Spinal cord (tissue), 10 donors: ENCODE measurements at places on chromosomes 1 and 21. TPM values are rescaled to one million over a fixed set of nuclear protein-coding genes. Genes with fewer than 3 reads are reported as not detected.

Gene PADI2
- total RNA-seq, result 8.7 TPM

DNA sequence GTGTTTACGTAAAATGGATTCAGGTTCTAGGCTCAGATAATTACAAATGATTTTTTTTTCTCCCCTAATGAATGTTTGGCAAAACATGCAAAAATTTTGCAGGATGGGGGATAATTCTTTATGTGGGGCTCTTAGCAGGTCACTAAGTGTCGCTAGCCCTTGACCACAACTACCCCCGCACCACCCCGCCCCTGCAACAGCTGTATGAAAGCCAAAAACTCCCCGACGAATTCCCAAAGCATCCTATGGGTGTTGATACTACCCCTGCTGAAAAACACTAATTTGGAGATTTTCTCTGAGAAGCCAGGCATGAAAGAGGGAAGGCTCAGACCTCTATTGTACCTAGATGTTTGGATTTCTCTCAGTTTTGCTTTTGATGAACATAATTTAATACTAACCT is 243.0 kb downstream of the TRABD2B start:
- no peak overlapping the region for H3K4me3 ChIP-seq
- H3K4me1 ChIP-seq, result peaks cover 19% of the 10 kb centered on the region
- no peaks in the 10 kb centered on the region for H3K27me3 ChIP-seq

Gene REG4
- not detected for total RNA-seq

GRCh38 chr1:20601129-20601825 is 12.4 kb downstream of the CDA start:
- no peaks in the 10 kb centered on the region for H3K4me1 ChIP-seq
- H3K27ac ChIP-seq, result no peak overlapping the region
- no peak for DNase-seq
- H3K27me3 ChIP-seq, result no peaks in the 10 kb centered on the region

- peaks cover 4% of the 10 kb centered on the region for H3K4me1 ChIP-seq
- H3K27me3 ChIP-seq, result peaks cover 5% of the 10 kb centered on the region
- no peak overlapping the region for H3K27ac ChIP-seq
- H3K36me3 ChIP-seq, result no peaks in the 10 kb centered on the region
Measured at GRCh38 chr1:176558561-176558960, 95.6 kb downstream of the PAPPA2 start.

Gene UBASH3A
- total RNA-seq, result 0.06 TPM

Gene ZBED6
- total RNA-seq, result 17.7 TPM

- no peak overlapping the region for H3K4me3 ChIP-seq
- DNase-seq, result no peak
- no peaks in the 10 kb centered on the region for H3K36me3 ChIP-seq
- H3K27me3 ChIP-seq, result no peaks in the 10 kb centered on the region
Measured at GRCh38 chr1:234911787-234912186, 216.8 kb downstream of the TOMM20 start.

Gene TMPRSS15
- total RNA-seq, result 0.61 TPM

GRCh38 chr21:43292866-43293142 is 124.0 kb downstream of the CRYAA start:
- no peak overlapping the region for H3K27ac ChIP-seq
- peaks cover 31% of the 10 kb centered on the region for H3K4me1 ChIP-seq
- H3K27me3 ChIP-seq, result no peaks in the 10 kb centered on the region
- H3K36me3 ChIP-seq, result no peaks in the 10 kb centered on the region
- no peak for DNase-seq

DNA sequence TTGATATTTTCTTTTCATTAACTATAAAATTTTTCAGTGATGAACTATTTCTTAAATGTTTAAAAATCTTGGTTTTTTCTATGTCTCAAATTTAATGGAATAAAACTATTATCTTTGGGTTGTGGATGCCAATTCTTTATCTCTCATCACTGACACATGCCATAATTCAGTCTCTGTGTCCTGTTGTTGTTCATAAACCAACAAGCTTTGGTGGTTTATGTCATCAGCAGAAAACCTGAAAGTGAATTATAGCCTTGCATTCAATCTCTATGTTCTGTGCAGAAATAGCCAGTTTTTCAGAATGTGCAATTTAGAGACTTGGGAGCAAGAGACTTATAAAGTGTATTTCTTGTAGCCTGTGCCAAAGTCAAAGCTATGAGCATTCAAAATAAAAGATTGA is 462.6 kb upstream of the ADGRL4 start:
- H3K4me1 ChIP-seq, result no peaks in the 10 kb centered on the region
- no peaks in the 10 kb centered on the region for H3K36me3 ChIP-seq
- no peak overlapping the region for H3K27ac ChIP-seq
- H3K27me3 ChIP-seq, result no peaks in the 10 kb centered on the region
- H3K4me3 ChIP-seq, result no peak overlapping the region
- peak; percentile 14 for DNase-seq

Gene SELL
- 15.9 TPM for total RNA-seq

Gene RPE65
- 4.0 TPM for total RNA-seq

DNA sequence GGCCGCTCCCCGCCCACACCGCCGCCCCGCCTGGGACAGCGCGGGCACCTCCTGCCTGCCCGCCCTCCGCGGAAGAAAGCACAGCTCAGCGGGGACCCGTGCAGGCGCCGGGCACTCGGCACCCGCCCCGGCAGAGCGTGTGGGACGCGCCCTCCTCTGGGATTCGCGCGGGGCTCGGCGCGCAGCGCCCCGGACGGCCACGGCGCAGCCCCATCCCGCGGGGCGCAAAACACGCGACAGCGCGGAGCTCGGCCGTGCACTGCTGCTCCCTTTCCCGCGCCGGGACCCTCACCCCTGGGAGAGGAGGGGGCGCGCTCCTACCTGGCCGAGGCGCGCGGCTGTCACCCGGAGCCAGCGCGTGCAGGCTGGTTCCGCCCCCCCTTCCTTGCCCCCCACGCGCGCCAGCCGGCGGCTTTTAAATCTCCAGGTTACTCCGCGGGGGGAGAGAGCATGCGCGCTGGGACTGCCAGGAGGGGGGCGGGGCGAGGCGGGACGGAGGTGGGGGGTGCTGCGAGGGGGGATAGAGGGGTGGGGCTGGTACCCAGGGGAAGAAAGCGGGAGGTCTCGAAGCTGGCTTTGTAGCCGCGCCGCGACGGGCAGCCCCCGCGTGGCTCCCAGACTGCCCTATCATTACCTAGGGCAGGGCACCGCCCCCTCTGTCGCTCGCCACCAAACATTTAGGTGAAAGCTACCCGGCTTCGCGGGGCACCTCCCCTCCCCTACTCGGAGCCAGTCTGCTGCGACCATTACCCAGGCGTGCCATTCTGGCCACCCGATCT is at the start of gene SLC45A3:
TSS of gene SLC45A3 (minus strand) at position 437 of the 779 bp plus-strand sequence. CDS start 15,853 bp downstream, outside the sequence.
- peaks cover 23% of the 10 kb centered on the region for H3K4me1 ChIP-seq
- peaks cover 6% of the 10 kb centered on the region for H3K27me3 ChIP-seq
- DNase-seq, result no peak
- H3K27ac ChIP-seq, result no peak within 1 kb of the TSS
- H3K36me3 ChIP-seq, result no peaks in the 10 kb centered on the region

Gene CENPF
- 46.6 TPM for total RNA-seq

Gene CLCNKB
- 0.40 TPM for total RNA-seq

GRCh38 chr1:17108360-17108759 is 10.9 kb downstream of the PADI2 start:
- H3K4me1 ChIP-seq, result peaks cover 17% of the 10 kb centered on the region
- no peak overlapping the region for H3K4me3 ChIP-seq
- no peaks in the 10 kb centered on the region for H3K27me3 ChIP-seq
- DNase-seq, result no peak

- H3K4me3 ChIP-seq, result peak overlapping the region; percentile 10
- H3K4me1 ChIP-seq, result peaks cover 4% of the 10 kb centered on the region
- peak; percentile 85 for DNase-seq
Measured at GRCh38 chr1:23184212-23184934, 15.7 kb upstream of the LUZP1 start.

Gene BARHL2
- 0.44 TPM for total RNA-seq

GRCh38 chr1:27391511-27392095 is 819 bp upstream of the GPR3 start:
- H3K36me3 ChIP-seq, result peaks cover 10% of the 10 kb centered on the region
- no peak for DNase-seq
- peak overlapping the region; percentile 62 for H3K4me3 ChIP-seq
- no peaks in the 10 kb centered on the region for H3K27me3 ChIP-seq
- peak overlapping the region; percentile 64 for H3K27ac ChIP-seq
- peaks cover 36% of the 10 kb centered on the region for H3K4me1 ChIP-seq

GRCh38 chr1:94677714-94678113 is 136.2 kb upstream of the F3 start:
- no peak overlapping the region for H3K4me3 ChIP-seq
- no peaks in the 10 kb centered on the region for H3K36me3 ChIP-seq
- no peaks in the 10 kb centered on the region for H3K27me3 ChIP-seq

DNA sequence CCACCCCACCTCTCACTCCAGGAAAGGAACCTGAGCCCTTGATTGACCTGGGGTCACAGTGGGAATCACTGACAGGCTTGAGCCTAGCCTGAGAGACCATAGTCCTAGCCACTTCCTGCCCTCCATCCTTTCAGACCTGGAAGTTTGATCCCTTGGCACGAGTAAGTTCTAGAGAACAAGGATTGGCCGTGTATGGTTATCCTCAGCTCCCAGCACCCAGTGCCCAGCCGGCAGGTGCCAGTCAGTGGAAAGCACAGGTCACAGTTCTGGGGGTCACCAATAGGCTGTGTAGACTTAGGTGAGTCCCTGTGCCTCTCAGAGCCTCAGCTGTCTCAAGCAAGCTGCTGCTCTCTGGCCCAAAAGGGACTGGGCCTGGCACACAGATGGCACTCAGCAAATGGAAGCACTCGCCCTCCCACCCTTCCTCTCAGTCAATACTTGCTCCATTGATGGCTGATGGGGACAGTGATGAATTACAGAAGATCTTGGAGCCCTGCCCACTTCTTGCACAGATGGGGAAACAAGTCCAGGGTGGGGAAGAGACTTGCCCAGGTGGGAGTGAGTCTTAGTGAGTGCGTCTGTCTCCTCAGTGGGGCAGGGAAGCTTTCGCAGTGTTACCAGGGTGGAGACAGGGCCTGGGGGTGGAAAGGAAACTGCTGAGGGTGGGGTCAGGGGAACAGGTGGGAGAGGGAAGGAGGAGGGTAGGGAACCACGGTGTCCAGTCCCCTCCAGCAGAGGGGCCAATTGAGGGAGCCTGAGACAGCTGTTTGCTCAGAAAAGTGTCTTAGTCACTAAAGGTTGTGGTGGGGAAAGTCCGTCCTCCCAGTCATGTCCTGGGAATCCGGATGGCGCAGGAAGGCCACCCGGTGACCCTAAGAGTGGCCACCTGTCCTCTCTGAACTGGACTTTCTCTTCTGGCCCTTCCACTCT is 2.6 kb upstream of the KCNQ4 start:
- no peak overlapping the region for H3K4me3 ChIP-seq
- peaks cover 10% of the 10 kb centered on the region for H3K27me3 ChIP-seq
- H3K36me3 ChIP-seq, result peaks cover 12% of the 10 kb centered on the region
- H3K4me1 ChIP-seq, result peaks cover 33% of the 10 kb centered on the region
- H3K27ac ChIP-seq, result no peak overlapping the region

Gene CCDC185
- total RNA-seq, result 0.10 TPM

DNA sequence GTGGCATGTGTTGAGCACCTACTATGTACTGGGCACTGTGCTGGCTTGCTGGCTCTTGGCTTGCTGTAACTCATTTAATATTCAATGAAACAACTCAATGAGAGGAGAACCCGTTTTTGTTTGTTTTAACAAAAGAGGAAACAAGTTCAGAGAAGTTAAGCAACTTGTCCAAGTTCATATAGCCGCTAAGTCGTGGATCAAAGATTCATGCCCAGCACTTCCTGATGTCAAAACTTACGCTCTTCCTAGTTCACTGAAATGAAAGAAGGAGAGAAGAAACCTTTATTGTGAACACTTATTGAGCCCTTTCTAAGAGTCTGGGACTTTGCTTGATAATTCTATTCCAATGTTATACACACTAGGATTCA is 475.9 kb downstream of the PTPRU start:
- peaks cover 24% of the 10 kb centered on the region for H3K4me1 ChIP-seq
- no peaks in the 10 kb centered on the region for H3K27me3 ChIP-seq
- H3K36me3 ChIP-seq, result no peaks in the 10 kb centered on the region
- no peak overlapping the region for H3K27ac ChIP-seq

DNA sequence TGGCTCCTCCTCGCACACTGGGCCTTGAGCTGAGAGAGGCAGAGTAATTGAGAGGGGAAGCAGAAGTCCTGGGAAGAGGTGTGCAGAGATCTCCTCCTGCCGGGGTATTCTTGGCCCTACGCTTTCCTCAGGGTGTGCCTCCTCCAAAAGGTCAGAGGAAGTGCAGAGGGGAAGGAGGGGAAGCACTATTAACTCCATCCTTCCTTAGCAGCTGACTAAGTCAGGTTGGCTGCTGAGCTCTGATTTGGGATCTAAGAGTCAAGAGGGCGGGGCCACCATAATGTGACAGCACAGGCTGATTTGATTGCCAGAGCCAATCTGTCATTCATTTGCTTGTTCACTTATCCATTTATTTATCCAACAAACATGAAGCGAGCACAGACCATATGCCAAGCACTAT is 12.3 kb downstream of the ATP2B4 start:
- no peak overlapping the region for H3K4me3 ChIP-seq
- peaks cover 38% of the 10 kb centered on the region for H3K4me1 ChIP-seq
- H3K36me3 ChIP-seq, result no peaks in the 10 kb centered on the region
- no peaks in the 10 kb centered on the region for H3K27me3 ChIP-seq
- DNase-seq, result no peak

DNA sequence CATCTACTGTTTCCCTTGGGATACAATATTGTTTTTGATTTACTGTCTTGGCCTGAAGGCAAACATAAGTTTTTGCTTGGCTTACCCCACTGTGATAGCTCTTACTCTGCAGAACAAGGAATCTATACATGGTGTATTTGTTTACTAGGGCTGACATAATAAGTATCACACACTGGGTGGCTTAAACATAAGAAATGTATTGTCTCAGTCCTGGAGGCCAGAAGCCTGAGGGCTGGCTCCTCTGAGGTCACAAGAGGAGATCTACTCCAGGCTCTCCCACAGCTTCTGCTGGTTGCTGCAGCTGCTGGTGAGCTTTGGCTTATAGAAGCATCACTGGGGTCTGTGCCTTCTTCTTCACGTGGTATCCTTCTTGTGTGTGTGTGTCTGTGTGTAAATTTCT is 30.7 kb upstream of the IGSF5 start:
- no peak for DNase-seq
- H3K27me3 ChIP-seq, result no peaks in the 10 kb centered on the region
- no peak overlapping the region for H3K27ac ChIP-seq
- H3K4me1 ChIP-seq, result peaks cover 7% of the 10 kb centered on the region

Gene PRXL2B
- 19.0 TPM for total RNA-seq

GRCh38 chr1:229237320-229237719 is 33.6 kb upstream of the RAB4A start:
- no peaks in the 10 kb centered on the region for H3K4me1 ChIP-seq
- H3K27me3 ChIP-seq, result no peaks in the 10 kb centered on the region
- no peak for DNase-seq

DNA sequence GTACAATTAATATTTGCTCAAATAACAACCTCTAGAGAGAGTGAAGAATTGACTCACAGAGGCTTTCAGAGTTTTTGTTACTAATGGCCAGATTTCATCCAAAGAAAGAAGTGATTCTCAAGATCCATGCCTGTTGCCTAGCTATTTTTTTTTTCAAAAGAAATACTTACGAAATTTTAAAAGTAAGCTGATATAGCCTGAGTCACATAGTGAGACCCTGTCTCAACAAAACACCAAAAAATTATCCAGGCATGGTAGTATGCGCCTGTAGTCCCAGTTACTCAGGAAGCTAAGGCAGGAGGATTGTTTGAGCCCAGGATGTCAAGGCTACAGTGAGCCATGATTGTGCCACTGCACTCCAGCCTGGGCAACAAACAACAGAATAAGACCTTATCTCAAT is 14.6 kb downstream of the PALMD start:
- DNase-seq, result no peak
- H3K27ac ChIP-seq, result no peak overlapping the region
- H3K4me3 ChIP-seq, result no peak overlapping the region
- no peaks in the 10 kb centered on the region for H3K4me1 ChIP-seq
- H3K36me3 ChIP-seq, result no peaks in the 10 kb centered on the region

- no peak for DNase-seq
- H3K4me1 ChIP-seq, result peaks cover 44% of the 10 kb centered on the region
- peaks cover 3% of the 10 kb centered on the region for H3K27me3 ChIP-seq
- H3K4me3 ChIP-seq, result peak overlapping the region; percentile 5
- H3K36me3 ChIP-seq, result peaks cover 22% of the 10 kb centered on the region
- H3K27ac ChIP-seq, result no peak overlapping the region
Measured at GRCh38 chr1:996851-997712, 2.8 kb downstream of the HES4 start.

Gene C4BPA
- 0.20 TPM for total RNA-seq
